ENCODE measurements at places on chromosomes 6 and 20.
A peak's percentile ranks its signal among the peaks of the same experiment; 100 is the strongest.

- DNase-seq = peak; percentile 21
These were observed 7.7 kb upstream of the ZNF334 start for GRCh38 chr20:46520976-46521579.

DNA sequence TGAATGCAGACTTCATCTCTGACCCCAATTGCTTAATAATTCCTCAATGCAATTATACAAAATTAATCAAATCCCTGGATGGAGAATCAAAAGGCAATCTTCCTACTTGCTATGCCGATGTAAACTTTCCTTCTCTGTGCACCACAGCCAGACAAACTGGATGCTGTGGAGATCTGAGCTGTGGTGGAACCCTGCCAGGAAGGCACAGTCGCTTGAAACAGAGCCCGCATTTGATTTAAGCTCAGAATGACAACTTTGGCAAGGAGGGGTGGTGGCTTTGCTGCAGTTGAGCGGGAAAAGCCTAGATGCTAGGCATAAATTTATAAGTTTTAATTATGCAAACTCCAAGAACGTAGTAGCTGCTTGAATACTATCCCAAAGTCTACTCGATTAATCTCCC lies 190.8 kb downstream of the MTFR2 start:
- no peak for DNase-seq

GRCh38 chr20:44336086-44336485 lies 757 bp upstream of the R3HDML start:
- DNase-seq = no peak

- no peak for DNase-seq
These were observed 63.8 kb upstream of the GPR31 start for GRCh38 chr6:167221400-167222201.

DNA sequence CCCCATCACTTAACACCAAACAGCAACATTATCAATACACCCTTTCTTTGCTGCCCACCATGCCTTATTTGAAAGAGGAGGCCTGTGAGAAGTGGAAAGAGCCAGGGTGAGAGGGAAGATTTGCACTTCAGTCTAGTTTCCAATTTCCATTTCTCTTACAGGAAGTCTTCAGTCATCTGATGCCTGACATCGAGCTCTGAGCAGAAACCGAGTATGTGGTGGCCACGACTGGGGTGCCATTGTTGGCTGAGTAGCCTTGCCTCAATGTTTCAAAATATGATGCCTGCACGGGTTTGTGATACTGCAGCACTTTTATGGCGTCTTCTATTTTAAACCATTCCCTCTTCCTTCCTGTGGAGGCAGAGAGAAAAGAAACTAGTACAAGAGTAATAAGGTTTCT lies 39.8 kb upstream of the SMIM29 start:
- no peak for DNase-seq

- no peak for DNase-seq
These were observed 16.9 kb downstream of the KIAA1755 start for GRCh38 chr20:38243709-38244020.

DNA sequence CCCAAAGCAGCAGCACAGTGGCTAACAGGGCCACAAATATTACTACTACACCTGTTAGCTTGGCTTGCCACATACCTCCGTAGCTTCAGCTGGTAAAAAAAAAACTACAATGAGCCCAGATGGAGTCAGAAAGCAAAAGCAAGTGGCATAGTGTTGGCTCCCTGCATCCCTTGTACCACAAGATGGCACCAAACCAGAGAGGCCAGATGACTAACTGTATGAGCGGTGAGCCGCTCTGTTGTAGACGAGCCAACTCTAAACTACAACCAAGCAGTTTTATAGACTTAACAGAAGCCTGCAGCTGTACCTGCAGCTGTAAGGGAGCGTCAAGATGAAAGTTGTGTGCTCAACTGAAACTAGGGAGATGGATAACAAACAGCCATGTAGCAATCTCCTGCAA lies 84.5 kb upstream of the MCHR2 start:
- no peak for DNase-seq

GRCh38 chr6:167470101-167470835 lies 145.4 kb downstream of the TTLL2 start:
- no peak for DNase-seq

GRCh38 chr20:49513009-49513408 lies 30.5 kb upstream of the KCNB1 start:
- DNase-seq = no peak

- peak; percentile 32 for DNase-seq
These were observed 888 bp downstream of the SLC17A5 start for GRCh38 chr6:73652637-73653570.

GRCh38 chr6:118963003-118963402 lies 28.0 kb upstream of the MCM9 start:
- DNase-seq = no peak

GRCh38 chr6:56280126-56280525 lies 32.7 kb upstream of the COL21A1 start:
- no peak for DNase-seq

GRCh38 chr20:11626551-11626950 lies 291.1 kb upstream of the BTBD3 start:
- no peak for DNase-seq

DNA sequence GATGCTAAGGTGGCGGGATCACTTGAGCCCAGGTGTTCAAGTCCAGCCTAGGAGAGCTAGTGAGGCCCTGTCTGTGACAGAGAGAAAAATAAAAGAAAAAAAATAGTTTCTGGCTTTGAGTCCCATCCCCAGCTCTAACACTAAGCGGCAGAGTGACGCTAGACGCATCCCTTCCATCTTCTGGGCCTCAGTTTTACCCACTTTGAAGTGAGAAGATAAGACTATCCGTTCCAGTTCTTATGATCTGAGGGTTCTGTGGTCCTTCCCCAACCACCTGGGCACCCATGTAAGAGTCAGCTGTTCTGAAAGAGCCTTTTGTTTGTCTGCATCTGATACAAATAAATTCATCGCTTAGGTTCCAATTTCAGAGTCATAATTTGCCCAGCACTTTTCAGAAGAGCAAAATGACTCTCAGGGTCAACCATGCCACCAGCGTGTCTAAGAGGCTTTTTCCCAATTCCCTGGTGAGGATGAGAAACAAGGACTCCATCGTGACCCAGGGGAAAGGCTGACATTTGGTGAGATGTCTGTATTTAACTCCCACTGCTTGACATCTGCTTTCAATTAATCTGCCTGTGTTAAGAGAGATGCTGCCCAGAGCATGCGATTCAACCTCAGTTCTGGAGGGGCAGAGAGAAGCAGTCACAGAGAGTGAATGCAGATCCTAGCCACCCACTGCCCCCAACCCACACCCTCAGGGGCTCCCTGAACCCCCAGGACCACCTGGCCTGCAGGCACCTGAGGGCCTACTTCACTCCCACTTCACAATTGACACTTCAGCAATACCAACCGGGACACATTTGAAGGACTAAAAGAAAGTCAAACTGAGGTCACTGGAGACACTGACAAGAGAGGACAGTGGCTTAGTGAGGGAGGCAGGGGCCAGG lies 131.6 kb upstream of the TOP1 start:
- DNase-seq = no peak

GRCh38 chr6:124967444-124967843 lies 5.2 kb downstream of the RNF217 start:
- DNase-seq = no peak

- no peak for DNase-seq
These were observed 439.4 kb downstream of the PHF3 start for GRCh38 chr6:64074981-64075380.

GRCh38 chr6:169816054-169816453 lies 64.6 kb downstream of the ERMARD start:
- no peak for DNase-seq

GRCh38 chr6:75458895-75459294 lies 34.7 kb downstream of the FILIP1 start:
- no peak for DNase-seq

- no peak for DNase-seq
These were observed 88.0 kb upstream of the UST start for GRCh38 chr6:148658681-148659430.

DNA sequence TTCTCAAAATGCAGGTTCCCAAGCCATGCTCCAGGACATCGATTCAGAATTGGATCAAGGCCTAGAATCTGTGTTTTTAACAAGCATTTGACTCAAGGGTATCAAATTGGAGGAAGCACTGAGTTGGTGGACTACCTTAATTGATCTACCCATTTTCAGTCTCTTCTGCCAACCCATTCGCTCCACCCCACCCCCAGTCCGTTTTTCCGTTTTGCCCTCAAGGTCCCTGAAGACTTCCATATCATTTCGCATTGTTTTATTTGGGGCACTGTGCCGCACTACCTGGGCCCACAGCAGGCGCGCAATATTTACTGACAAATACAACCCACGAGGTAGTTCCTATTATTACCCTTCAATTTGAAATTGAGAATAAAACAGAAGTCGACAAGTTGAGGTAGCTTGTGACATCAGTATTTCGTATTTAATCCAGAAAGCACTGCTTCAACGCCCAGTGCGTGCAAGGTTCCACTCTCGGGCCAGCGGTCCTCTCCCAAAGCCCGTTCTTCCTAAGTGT lies 557 bp upstream of the DHX35 start:
- DNase-seq = peak; percentile 26

- no peak for DNase-seq
These were observed 88.6 kb downstream of the BFSP1 start for GRCh38 chr20:17442588-17442987.

GRCh38 chr6:118876814-118877213 lies 17.1 kb upstream of the ASF1A start:
- no peak for DNase-seq

DNA sequence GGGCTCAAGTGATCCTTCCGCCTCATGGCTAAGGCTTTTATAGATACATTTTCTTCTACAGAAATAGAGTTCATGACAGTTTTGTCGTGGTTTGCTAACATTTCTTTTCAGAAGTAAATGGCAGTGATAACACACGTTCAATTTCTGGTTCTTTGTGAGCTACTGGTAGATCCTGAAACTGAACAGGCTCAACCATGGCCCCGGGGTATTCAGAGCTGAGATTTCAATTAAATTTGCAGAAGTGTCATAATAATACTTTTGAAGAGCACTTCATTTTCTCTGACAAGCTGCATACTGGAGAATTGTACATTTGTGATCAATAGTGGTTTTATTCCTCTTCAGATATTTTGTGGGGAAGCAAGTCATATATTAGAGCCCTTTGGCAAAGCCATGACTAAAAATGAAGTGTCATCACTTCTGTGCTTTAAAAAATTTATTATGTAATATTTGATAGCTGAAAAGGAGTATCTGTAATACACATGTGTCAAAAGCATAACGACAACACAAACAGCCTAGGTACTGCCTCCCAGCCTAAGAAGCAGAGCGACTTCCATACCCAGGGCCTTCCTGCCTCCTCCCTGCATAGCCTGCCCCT lies 84.3 kb upstream of the SCP2D1 start:
- DNase-seq = no peak

- no peak for DNase-seq
These were observed 1.1 kb downstream of the PPP1R18 start for GRCh38 chr6:30685157-30686008.

GRCh38 chr6:69866351-69866769 lies at the start of gene COL19A1:
COL19A1 (plus strand) TSS chr6:69866556; CDS start chr6:69879568, 13,012 bp downstream.
- DNase-seq = peak; percentile 15

DNA sequence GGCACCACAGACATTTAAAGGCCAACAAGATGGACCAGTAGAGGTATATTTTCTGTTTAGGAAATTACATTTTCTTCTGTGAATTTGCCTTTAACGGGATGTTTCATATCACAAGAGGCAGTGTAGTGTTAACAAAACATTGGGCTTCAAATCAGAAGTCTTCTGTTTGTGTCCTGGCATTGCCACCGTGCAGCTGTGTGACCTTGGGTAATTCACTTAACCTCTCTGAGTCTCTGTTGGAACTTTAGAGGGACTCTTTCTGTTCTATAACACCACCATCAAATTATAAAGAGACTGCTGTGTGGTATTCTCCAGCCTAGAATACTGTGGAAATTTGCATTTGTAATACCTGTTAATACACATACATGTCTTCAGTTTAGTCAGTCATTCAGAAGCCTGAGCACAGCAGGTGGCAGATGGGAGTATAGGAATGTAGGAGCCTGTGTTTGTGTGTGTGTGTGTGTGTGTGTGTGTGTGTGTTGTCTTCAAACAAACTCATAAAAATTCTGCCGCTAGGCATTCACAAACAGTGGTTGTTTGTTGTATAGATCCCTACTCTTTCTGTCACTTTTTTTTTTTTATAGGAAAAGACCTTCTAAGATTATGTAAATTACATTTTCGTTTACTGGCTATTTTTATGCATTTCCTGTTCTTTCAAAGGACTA lies 22.6 kb downstream of the UST start:
- no peak for DNase-seq

- no peak for DNase-seq
These were observed 31.3 kb downstream of the OR2A4 start for GRCh38 chr6:131669891-131670290.

DNA sequence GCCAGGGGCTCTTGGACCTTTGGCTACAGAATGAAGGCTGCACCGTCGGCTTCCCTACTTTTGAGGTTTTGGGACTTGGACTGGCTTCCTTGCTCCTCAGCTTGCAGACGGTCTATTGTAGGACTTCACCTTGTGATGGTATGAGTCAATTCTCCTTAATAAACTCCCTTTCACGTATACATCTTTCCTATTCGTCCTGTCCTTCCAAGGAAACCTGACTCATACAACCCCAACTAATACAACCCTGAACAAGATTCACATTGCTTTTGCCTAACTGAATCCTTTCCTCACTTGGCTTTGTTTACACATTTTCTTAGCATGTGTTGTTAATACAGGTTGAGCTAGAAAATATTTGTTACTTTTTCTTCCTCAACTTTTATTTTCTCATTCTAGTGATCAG lies 21.9 kb downstream of the TBXT start:
- no peak for DNase-seq

DNA sequence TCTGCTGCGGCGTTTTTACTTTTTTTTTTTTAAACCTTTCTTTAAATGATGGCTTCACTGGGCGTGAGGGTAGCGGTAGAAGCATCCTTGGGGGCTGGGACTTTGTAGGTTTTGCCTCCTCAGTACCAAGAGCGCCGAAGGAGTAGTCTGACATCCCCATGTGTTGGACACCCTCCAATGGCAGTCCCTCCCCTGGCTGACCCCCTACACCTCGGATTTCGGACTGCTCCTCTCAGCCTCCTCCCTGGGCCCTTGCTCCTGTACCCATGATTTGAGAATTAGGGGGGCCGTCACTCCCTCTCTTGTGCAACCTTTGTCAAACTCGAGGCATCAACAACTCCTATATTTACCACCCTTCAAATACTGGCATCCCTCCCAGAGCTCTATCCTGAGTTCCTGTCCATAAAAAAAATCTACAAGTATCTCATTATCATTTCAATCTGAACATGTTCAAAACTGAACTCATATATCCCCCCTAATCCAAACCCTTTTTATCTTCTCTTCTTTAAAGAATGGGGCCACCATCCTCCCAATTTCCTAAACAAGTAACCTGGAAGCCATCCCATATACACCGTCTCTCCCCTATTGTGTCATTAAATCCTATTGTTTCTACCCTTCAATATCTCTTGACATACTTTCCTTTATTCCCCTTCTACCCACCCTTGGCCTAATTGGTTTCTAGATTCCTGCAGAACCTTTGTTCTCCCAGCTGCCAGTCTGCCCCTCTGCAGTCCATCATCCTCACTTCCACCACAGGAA lies 1.2 kb upstream of the ARFGEF3 start:
- no peak for DNase-seq

- DNase-seq = no peak
These were observed 67.6 kb upstream of the BTBD3 start for GRCh38 chr20:11849976-11850670.

GRCh38 chr20:16001286-16001685 lies 572.0 kb downstream of the KIF16B start:
- DNase-seq = no peak

- no peak for DNase-seq
These were observed 10.9 kb upstream of the PKIG start for GRCh38 chr20:44571362-44571988.
